ENCODE measurements at places on chromosomes 7 and 10.
A peak's percentile ranks its signal among the peaks of the same experiment; 100 is the strongest.

DNA sequence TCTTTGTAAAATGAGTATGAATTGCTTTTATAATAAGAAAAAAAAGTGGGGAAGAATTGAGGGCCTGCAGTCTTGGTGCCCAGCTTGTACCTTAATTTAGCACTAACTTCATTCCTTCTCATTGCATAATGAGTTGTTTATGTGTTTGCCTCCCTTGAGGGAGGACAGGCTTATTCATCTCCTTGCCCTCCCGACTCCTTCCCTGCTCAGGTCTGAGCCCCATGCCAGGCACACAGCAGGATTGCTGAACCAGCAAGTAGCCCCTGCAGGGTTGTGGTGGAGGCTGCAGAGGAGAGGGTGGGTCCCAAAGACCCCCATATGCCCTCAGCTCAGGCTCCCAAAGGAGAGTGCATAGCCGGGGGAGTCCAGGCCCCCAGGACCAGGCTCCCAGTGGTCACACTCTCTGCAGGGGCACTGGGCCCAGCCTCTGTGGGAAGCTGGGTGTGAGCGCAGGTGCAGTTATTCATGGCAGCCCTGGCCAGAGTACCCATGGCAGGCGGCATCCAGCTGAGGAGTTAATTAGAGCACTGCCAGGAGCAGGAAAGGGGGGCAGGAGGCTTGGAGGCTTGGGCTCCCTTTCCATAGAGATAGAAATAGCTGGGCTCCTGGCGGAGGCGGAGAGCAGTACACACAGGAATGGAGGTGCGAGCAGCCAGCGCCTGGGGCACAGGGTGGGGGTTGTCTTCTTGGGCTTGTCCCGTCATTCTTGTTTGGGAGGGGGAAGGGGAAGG lies 28.2 kb upstream of the GOLGA7B start:
- DNase-seq, result no peak

DNA sequence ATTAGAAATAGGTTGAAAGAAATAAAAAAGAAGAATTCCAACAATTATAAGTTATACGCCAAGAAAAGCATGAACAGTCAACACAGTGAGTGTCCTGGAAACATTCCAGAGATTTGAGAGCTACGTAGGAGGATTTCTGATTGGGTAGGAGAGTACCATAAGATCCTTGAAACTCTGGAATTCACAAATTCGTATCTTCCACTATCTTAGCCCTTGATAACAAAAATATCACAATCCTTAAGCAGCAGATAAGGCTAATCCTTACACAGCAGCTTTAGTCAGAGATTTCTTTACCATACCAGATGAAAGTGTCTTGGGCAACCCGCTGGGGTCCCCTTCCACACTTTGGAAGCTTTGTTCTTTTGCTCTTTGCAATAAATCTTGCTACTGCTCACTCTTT lies 8.2 kb downstream of the TPK1 start:
- peak; percentile 92 for DNase-seq

- peak; percentile 51 for DNase-seq
Observed at GRCh38 chr10:63628526-63629362, 107.5 kb downstream of the REEP3 start.

DNA sequence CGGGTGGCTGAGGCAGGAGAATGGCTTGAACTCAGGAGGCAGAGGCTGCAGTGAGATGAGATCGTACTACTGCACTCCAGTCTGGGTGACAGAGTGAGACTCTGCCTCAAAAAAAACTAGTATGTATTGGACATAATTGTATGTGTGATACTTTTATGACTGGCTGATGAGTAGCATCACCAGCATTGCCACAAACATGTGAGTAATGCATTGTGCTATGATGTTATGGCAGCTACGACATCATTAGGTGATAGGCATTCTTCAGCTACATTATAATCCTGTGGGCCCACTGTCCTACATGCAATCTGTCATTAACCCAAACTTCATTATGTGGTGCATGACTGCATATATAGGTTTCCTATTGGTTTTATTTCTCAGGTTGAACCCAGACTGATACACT lies 352.4 kb downstream of the GALNT17 start:
- no peak for DNase-seq

- DNase-seq, result no peak
Observed at GRCh38 chr7:67947646-67948045, 951.0 kb downstream of the TYW1 start.

GRCh38 chr10:70738006-70738760 lies 47.0 kb downstream of the TBATA start:
- DNase-seq, result no peak

DNA sequence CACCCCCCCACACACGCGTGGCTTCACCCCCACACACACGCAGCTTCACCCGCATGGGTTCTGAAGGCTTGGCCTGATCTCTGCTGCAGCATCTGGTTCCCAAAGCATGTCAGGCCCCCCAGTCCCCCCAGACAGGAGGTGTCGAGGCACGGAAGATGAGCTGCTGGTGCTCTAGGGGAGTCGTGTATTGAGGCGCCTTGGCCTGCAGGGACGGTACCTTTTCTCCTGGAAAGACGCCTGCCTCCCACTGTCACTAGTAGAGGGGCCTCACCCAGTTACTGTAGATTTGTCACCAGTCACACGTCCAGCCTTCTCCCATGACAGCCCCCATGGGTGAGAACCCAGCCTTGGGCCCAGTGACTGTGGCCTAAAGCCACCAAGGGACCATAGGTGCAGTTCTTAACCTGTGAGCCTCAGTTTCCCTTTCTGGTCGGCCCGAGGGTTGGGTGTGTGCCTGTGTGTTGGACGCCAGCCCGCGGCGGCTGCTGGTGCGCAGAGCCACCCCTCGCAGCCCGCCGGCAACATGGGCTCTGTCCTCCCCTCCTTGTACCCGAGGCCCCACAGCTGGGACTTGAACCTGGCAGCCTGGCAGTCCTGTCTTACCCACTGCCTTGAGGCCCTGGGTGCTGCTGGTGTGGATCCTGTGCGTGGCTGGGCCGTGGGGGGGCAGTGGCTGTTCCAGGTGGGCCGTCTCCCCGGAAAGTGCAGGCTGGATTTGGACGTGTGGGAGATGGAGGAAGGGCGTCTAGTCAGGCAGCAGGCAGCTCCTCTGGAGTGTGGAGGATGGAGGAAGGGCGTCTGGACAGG lies 81.7 kb downstream of the NKX6-2 start:
- no peak for DNase-seq

GRCh38 chr7:31735991-31736982 lies 49.3 kb downstream of the PPP1R17 start:
- DNase-seq, result peak; percentile 46

DNA sequence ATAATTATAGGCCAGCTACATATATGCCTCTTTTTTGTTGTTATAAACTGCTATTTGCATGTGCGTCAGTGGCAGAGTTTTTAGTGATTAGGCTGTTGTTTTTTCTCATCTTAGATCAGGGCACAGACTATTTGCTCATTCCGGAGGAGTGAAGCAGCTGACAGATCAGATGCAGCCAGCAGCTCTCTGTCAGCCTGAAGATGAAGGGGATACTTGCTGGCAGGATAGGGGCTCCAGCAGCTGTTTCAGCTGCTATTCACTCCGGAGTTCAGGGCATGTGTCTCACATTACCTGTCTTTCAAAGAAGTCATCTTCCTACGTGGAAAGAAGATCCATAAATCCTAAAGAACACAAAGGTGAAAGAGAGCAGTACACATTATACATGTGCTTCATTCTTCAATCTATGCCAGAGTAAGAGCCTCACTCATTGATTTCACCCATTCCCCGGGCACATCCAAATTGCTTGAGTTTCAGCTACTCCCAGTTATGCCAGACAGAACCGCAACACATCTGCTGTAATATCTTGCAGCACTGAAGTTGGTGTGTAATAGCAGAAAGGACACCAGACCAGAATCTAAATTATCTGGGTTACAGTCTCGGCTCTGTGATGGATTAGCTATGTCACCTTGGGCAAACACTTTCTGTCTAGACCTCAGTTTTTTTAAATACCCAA lies 182.8 kb upstream of the CHRM2 start:
- DNase-seq, result no peak

GRCh38 chr10:27258838-27259812 lies 18.5 kb upstream of the ACBD5 start:
- no peak for DNase-seq

DNA sequence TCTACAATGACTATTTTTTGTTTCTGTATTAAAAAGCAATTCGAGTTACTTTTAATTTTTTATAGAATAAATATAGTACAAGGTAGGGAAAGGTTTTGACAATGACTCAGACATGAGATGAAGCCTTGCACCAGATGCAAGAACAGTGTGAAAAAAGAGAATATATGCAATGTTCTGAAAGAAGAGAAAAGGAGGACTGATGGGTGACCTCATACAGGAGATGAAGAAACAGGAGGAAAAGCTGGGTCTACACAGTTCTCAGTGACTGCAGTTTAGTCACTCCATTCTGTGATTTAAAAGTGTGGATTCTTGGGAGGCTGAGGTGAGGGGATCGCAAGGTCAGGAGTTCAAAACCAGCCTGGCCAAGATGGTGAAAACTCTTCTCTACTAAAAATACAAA lies 38.3 kb upstream of the YAE1 start:
- DNase-seq, result peak; percentile 72

- no peak for DNase-seq
Observed at GRCh38 chr7:134660242-134660785, 13.7 kb downstream of the BPGM start.

DNA sequence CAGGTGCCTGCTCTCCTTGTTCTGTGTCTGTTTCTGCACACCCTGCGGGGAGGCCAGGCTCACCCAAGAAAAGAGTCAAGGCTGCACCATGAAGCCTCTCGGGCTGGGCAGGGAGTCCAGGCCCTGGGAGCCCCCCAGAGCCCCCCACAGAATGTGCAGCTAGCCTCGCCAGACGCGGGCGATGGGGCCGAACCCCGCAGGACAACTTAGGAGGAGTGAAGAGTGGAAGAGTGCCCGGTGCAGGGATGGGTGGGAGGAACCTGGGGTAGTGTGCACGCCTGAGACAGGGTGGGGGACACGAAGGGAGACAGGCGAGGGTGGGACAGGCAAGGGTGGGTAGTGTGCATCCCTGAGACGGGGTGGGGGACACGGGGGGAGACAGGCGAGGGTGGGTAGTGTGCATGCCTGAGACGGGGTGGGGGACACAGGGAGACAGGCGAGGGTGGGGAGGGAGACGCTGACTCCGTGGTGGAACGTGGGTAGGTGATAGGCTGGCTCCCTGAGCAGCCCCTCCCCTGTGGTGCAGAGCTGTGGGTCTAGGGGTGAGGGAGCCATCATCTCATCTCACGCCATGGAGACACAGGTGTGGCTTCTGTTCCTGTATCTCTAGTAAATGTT lies 615.4 kb downstream of the DNAJB6 start:
- DNase-seq, result no peak

- DNase-seq, result no peak
Observed at GRCh38 chr7:136348542-136349192, 371.5 kb upstream of the MTPN start.

DNA sequence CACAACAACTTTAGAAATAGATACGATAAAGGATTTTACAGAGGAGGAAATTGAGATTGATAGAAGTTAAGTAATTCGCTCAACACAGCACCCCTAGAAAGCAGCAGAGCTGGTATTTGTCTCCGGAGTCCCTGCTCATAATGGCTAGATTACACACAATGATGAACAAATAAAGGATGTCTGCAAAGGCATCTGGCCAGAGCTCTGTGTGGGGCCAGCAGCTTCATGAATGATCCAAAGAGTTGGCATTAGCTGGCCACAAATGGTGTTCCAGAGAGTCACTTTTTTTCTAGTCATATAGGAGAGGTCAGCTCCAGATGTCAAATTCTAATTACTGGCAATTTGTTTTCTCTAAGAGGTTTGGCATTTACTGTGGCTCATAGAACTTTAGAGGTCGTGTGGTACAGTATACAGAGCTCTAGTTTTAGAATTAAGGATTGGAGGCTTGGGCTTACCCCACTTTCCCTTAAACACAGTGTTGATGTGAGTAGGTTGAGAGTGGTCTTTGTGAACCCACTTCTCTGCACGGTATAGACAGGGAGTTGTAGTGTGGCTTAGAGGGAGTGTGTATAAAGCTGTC lies 186.2 kb downstream of the BICC1 start:
- no peak for DNase-seq

GRCh38 chr7:30800785-30801252 lies 29.6 kb downstream of the MINDY4 start:
- DNase-seq, result peak; percentile 76

- no peak for DNase-seq
Observed at GRCh38 chr7:83684928-83685327, 36.0 kb upstream of the SEMA3E start.

DNA sequence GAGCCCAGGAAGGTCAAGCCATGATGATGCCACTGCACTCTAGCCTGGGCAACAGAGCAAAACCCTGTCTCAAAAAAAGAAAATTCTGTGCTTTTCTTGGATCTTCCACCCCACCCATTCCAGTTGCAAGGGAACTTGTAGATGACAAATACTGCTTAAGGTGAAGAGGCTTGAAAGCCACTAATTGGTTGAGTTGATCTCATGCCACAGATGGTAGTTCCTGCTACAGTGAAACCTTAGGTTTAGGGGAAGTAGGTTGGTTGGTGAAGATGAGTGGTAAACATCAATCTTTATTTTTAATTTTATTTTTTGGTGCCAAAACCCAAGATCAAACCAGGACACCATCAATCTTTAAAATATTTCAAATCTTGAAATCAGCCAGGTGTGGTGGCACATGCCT lies 2.9 kb upstream of the GDI2 start:
- DNase-seq, result no peak

DNA sequence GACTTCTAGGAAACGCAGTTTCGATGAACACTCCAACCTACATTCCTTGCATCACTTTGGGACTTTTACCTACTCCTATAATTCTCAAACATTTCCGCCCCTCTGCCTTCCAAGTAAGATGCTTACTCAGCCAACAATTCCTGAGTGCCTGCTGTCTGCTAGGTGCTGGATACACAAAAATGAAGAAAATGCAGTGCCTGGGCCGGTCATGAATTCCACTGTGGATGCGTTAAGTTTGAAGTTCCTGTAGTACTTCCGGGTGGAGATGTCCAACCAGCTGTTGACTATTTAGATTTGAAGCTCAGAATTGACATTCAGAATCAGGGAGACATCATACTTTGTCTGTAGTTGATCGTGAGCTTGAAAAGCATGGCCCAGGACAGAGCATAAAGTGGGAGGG lies 89.2 kb downstream of the LYZL1 start:
- no peak for DNase-seq

DNA sequence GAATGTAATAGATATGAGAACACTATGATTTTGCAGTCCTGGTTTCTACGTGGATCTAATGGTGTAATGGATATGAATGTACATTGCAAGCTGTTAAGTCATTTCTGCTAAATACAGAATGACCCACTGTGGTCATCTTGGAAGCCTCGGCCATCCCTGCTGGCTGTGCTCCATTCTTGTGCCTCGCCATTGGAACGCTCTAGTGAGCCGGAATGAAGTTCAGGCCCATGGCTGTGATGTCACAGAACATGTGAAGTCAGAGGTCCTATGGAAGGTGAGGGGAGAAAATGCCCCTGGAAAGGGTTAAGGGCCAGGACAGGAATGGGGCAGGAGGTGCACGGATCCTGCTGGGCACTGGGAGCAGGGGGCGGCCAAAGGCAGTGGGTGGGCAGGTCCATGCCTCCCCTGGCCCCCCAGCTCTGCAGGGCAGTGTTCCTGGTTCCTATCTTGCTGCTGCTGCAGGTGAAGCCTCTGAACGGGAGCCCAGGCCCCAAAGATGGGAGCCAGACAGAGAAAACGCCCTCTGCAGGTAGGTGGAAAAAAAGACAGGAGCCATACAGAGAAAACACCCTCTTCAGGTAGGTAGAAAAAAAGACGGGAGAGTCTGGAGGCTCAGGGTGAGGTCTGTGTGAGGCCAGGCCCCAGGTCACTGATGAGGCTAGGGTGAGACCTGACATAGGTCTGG lies at the start of gene LLCFC1:
Gene LLCFC1, plus strand, starts transcription at position 259 of the 685 bp plus-strand sequence. Its CDS starts 138 bp downstream, at position 397.
- no peak for DNase-seq

- peak; percentile 14 for DNase-seq
Observed at GRCh38 chr7:144454256-144455039, 51.0 kb upstream of the NOBOX start.

All from iris pigment epithelial cell (primary cell).